ENCODE measurements at places on chromosomes 2 and 18.
A peak's percentile ranks its signal among the peaks of the same experiment; 100 is the strongest.

GRCh38 chr2:156803243-156803642 is 367.1 kb downstream of the GPD2 start:
- DNase-seq, result no peak

DNA sequence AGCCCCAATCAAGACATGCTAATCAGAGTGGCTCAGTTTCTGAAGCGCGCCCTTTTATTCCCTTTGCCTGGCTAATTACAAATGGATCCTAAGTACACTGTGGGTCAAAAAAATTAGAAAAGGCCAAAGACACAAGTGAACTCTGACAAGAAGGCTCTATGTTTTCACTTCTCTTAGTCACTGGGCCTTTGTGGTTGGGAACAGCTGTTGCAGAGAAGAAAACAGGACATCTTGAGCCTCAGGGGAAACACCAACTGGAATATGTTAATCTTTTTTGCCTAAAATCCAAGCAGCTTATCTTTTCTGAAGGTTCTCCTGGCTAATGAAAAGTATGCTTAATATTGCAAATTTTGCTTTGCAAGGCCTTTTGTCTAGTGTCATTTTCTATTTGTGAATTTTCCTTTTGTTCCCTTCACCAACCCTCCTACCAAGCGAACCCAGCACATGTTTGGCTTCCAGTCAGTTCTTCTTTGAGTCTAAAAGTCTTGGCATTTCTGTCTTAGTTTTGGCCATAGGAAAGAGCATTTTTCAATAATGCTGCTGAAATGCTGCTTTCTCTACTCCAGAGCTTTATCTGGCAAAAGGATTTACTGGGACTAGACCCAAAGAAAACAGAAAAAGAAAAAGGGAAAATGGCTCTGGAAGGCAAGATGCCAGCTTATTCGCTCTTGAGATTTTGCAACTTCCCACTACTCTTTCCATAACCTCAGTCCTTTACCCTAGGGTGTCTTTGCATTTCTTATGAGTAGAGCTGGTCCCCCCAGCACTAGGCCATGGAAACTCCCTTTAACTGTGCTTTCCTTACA is 440.2 kb upstream of the ST6GAL2 start:
- no peak for DNase-seq

DNA sequence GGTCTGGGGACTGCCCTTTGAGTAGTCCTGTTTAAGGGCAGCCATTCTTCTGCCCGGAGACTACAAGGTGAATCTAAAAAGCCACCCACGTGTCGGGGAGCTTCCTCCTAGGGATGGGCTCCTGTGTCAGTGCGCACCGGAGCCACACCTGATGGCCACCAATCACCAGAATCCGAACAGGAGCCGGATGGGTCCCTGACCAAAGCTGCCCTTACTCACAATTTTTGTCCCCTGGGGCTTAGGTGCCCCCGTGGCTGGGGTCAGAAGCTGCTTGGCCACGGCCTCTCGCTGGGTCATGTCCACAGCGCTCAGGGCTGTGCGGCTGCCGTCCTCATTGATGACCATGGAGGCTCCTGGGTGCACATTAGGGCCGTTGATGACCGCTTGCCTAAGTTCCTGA is 30.9 kb downstream of the POLR1A start:
- DNase-seq, result no peak

GRCh38 chr2:156399224-156399949 is 36.8 kb upstream of the GPD2 start:
- no peak for DNase-seq

DNA sequence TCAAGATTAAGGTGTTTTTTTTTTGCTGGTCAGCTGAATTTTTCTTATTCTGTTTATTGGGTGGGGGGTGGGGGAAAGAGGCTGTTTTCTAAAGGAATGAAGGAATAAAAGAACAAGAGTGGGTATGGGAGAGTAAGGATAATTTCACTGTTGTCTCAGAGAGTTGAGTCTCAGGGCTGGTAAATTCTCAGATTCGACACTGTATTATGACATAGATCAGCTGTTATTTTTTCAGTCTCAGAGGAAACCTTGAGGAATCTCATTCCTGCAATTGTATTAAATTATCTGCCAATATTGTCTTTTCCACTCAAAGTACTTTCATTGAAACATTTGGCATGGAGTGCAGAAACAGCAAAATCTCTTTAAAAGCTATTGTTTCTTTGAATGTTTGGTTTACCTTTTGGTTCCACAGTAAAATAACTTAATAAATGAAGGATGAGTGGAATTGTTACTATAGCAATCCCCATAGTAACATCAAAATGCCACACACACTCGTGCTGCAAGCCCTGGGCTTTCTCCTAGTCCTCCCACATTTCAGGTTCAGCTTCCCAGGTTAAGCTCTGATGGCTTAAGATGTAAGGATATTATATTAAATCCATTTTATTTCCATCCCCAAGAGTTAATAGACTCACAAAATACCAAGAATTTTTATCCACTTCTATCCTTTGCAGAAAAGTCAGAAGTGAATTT is 478.7 kb upstream of the TCF4 start:
- DNase-seq, result no peak

- peak; percentile 3 for DNase-seq
Observed at GRCh38 chr18:55012008-55012407, 52.7 kb upstream of the CCDC68 start.

GRCh38 chr2:208708486-208708885 is 301.9 kb downstream of the PTH2R start:
- DNase-seq, result no peak

- DNase-seq, result no peak
Observed at GRCh38 chr2:44245083-44245861, 30.0 kb upstream of the SLC3A1 start.

GRCh38 chr18:22465859-22466457 is 48.2 kb upstream of the CTAGE1 start:
- DNase-seq, result no peak

DNA sequence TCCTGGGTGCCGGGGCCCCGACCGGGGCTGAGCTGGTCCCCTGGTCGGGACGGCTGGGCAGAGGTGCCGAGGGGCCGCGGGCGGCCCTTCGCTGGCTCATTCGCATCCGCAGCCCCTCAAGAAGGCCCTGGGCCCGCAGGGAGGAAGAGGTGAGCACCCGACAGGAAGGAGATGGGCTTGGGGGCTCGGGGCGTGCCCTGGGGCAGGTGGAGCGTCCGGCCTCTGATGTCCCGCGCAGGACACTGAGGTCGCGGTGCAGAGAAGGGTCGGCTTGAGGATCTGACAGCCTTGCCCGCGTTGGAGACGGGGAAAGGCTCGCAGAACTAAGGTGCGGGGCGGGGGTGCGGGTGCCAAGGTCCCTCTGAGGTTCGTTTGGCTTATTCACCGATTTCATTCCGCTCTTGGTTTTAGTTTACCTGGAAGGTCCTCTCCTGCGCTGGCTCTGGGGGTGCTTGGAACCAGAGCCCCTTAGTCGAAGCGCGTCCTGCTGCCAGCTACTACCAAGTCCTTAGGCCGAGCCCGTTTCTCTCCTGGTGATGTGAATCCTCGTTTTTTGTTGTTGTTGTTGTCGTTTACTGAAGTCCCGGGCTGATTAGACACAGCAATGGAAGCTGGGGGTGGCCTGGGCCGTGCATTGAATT is 18.9 kb upstream of the CD8A start:
- DNase-seq, result no peak

GRCh38 chr2:173021939-173022371 is 53.7 kb upstream of the MAP3K20 start:
- no peak for DNase-seq

DNA sequence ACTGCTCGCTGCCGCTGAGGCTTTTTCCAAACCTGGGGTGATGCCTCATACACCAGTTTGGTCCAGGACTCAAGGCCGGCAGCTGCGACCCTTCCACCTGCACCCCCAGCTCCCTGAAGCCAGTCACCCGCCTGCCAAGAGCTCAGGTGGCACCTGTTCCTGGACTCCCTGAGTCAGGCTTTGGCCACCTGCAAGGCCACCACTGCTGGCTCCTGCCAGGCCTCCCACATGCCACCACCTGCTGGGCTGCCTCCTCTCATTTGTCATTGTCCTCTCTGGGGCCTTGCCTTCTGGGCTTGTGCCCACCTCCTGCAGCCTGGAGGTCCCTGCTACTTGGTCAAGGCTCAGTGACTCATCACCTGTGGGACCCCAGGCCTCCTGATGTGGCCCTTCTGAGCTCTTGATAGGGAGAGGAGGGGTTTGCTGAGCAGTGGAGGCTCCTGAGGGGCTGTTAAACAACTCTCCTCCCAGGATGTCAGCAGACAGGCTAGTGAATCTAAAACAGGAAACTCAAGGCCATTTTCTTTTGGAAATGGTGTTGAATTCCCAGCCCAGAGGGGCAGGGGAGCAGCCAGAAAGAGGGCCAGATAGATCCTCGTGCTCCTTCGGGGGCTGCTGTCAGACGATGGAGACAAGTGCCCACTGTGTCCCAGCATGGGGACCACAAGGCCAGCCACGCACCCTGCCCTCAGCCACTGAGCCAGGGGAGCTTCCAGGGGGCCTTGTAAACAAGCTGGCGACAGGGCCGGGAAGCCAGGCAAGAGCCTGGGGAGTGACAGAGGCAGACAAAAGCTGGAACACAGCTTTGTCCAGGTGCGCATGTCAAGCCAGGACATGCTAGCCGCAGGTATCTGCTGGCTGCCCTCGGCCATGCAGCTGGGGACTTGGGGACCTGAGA is 416.8 kb downstream of the LRATD1 start:
- DNase-seq, result no peak

GRCh38 chr2:181203412-181203811 is 223.0 kb downstream of the UBE2E3 start:
- DNase-seq, result peak; percentile 35

- DNase-seq, result no peak
Observed at GRCh38 chr2:154901063-154901462, 202.6 kb downstream of the KCNJ3 start.

GRCh38 chr2:223731503-223731902 is 105.9 kb downstream of the AP1S3 start:
- no peak for DNase-seq

DNA sequence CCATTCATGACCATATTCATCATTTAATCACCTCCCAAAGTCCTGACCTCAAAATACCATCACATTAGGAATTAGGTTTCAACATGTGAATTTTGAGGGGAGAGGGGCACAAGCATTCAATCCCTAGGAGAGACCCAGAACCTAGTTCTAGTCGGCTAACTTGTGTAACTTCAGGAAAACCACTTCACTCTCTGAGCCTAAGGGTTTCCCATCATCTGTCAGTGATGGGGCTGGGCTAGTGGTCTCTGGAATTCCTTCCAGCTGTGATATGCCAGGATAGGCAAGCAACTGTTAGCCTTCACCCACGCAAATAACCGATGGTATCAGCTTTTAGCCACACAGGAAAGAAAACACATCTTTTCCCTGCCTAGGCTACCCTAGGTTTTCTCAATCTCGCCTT is 52.5 kb upstream of the MEX3C start:
- no peak for DNase-seq

DNA sequence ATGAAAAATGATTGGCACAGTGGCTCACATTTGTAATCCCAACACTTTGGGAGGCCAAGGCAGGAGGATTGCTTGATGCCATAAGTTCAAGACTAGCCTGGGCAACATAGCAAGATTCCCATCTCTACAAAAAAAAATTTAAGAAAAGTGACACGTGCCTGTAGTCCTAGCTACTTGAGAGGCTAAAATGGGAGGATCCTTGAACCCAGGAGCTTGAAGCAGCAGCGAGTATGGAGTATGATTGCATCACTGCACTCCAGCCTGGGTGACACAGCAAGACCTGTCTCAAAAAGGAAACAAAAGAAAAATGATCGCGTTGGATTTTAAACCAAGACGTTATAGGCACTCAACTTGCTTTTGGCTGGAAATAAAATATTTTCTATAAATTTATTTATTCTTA is 37.8 kb upstream of the CREB1 start:
- no peak for DNase-seq

- no peak for DNase-seq
Observed at GRCh38 chr2:134391751-134392160, 137.9 kb downstream of the MGAT5 start.

GRCh38 chr2:98608962-98609604 is 694 bp downstream of the UNC50 start:
- no peak for DNase-seq

- DNase-seq, result no peak
Observed at GRCh38 chr2:227464851-227465250, 7.1 kb upstream of the AGFG1 start.

- DNase-seq, result no peak
Observed at GRCh38 chr2:47049502-47049901, 105.6 kb downstream of the STPG4 start.

DNA sequence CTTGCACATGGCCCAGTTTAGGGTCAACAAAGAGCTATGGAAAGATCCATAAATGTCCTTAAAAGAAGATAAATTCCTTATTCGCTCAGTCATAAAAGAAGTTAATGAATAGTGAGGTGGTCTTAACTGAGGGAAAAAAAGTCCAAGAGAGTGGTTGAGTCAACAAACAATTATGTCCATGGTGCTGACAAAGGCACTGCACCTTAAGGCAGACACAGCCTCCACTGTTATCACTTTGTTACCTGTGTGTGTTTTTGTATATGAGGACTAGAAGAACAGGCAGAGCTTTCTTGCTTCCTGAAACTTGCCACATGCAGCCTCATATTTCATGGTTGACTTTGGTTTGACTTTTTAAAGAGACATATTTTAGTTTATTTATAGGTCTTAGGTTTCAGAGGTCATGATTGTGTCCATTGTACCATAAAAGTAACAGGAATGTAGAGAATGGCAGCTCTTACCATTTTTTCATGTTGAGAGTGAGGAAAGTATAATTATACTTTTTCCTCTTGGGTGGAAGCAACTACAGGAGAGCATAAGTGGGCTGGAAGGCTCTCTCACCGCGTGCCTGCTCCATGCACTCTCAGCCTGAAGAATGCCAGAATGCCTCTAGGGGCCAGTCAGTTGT is 93.6 kb downstream of the XRCC5 start:
- DNase-seq, result no peak
